ENCODE measurements at places on chromosomes 7 and 10.

DNA sequence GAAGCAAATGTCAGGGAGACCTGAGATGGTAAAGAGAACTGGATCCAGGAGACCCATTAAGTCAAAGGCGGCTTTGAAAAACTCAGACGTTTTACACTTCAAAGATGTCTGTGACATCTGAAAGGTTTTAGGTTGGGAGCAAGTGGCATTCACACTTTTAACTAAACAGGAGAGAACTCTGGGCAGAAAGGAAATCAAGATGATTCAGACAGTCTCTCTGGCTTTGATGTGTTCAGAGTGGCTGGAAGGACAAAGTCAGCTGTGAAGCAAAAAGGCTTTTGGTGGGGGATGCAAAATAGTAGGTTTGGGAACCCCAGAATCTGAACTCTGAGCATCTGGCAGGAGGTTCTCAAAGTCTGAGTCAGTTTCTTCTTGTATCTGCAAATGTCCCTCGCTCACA is 66.6 kb downstream of the PRKCQ start:
- DNase-seq = no peak

GRCh38 chr10:111113238-111113960 is 36.6 kb downstream of the ADRA2A start:
- no peak for DNase-seq

GRCh38 chr7:141874787-141875186 is 33.5 kb upstream of the PRSS37 start:
- no peak for DNase-seq

DNA sequence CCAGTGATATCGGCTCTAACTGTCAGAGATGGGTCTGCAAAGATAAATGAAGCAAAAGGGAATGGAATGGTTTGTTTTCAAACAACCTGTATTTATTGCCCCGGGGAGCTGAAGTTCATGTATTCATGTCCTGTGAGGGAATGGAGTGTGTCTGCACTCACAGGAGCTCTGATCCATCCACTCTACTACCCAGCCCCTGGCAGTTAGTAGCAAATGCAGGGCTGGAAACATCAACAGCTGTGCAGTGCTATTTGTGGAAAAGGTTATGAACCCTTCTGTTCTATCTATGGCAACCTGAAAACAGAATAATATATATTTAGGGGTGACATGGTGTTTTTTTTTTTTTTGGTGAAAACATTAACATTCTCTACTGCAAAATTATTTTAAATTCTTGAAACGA is 9.8 kb downstream of the AGR2 start:
- no peak for DNase-seq

- DNase-seq = no peak
Measured at GRCh38 chr7:102284399-102284798, 2.3 kb upstream of the SH2B2 start.

DNA sequence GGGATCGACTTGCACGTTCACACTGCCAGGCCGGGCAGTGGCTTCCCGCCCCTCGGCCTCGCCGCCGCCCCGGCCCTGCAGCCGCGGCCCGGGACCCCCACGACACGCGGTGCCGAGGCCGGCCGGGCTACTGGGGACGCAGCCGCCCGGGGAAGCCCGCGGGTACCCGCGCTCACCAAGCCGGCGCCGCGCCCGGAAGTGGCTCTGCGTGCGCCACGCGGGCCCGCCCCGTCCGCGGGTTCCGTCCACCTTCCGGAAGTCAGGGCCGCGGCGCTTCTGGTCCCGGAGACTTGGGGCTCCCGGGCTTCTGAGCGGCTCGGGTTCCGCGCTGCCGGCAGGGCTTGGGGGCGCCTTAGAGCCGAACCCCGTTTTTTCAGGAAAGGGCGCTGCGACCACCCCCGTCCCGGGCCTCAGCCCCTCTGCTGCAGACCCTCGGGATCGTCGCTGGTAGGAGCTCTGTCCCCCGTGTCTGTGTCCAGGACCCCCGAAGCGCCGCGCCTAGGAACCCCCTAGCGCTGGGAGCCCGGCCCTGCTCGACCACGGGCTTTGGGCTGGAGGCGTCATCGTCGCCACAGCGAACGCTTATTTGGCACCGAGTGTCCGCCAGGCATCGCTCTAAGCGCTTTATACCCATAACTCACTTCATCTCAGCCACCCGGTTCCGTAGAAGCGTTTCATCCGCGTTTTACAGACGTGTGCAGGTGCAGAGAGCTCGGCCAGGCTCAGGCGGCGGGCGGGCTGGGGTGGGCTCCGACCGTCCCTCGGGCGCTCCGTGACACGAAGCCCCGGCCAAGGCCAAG is at the start of gene PSMG3:
Gene PSMG3 (minus strand): TSS at position 200 of the 800 bp plus-strand sequence. CDS start 693 bp downstream, outside the sequence.
- peak; percentile 76 for DNase-seq

GRCh38 chr7:28276298-28276697 is 95.7 kb upstream of the JAZF1 start:
- DNase-seq = no peak

GRCh38 chr10:36473122-36473521 is 652.3 kb upstream of the ANKRD30A start:
- no peak for DNase-seq

DNA sequence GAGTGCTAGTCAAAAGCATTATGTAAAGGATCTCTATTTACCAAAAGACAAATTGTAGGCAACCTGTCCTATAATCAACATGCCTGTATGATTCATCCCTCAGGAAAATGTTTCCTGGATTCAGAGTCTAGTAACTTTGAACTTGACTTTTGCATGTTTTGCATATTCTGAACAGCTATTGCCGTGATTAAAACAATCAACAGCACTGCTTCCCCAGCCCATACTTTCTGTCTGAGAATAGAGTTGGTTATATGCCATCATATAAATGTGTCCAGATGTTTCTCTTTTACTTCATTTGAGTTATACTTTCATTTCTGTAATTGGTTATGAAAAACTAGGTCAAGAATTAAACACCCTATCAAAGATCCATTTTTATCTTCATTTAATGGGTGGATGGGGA is 83.5 kb downstream of the ZMYND11 start:
- DNase-seq = no peak

GRCh38 chr10:19518632-19519031 is 297.6 kb upstream of the PLXDC2 start:
- no peak for DNase-seq

DNA sequence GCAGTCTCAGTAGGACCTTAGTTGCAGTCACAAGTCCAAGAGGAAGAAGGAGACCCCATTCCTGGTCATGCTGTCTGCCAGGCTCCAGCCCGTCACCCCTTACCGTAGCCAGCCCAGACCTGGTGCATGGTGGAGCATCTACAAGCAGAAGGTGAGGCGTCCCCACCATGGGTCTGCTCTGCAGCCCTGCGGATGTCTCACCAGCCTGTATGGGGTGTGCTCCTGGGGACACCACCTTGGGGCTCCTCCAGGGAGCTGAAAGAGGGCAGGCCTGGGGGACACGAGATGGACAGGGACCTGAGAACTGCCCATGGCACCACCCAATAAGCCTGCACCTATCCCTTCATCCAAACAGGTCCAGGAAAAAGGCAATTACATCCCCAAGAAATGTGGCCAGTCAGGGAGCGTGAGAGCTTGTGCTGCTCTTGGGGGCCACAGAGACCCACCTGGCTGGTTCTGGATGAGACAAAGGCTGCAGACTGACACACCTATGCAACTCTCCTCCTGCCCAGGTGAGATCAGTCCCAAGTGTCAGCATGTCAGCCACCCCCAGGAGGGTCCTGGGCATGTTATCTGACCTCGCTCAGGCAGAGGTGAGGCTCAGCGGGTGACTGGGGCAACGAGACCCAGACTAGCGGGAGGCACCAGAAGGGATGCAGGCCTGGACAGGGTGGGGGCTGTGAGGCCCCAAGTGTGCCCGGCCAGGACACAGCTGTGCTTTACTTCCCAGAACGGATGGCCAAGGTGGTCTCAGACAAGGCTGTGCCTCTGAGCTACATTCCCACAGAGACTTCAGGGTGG is 84.5 kb upstream of the RET start:
- no peak for DNase-seq

DNA sequence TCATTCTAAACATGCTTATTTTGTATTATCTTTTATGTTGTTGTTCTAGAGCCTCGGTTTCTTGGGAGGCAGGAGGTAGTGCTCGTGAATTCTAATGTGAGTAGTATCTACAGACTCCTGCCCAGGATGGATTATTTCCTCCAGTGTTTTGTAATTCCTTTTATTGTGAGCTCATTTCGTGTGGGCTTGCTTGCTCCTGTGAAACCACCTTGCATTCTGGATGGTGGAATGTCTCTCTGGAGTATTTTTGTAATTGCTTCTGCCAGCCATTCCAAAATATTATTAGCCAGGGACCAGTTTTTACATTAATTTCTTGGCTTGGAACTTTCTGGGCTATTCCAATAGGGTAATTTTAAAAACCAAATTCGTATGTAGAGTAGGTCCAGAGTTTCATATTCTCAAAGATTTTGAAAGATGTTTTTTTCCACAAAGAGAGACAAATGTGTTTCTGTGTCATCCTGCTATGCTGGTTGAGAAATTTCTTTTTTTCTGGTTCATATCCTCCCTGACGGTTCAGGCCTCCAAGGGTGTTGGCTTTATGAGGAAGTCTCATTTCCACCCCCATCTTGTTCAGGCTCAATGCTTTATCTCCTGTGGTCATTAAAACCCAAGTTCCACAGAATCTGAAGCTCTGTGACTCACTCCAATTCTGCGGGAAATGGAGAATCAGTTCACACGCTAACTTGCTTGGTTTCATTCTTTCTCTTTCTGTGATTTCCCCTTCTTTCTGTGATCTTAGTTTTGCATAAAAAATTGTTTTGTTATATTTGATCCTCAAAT is 41.7 kb upstream of the CALD1 start:
- DNase-seq = no peak

GRCh38 chr7:157895520-157896375 is 558.9 kb downstream of the DNAJB6 start:
- no peak for DNase-seq

GRCh38 chr10:131946321-131946751 is 35.4 kb downstream of the BNIP3 start:
- no peak for DNase-seq

GRCh38 chr7:33809228-33809627 is 96.1 kb upstream of the BMPER start:
- no peak for DNase-seq

- DNase-seq = no peak
Measured at GRCh38 chr10:52213321-52213752, 100.7 kb upstream of the DKK1 start.

DNA sequence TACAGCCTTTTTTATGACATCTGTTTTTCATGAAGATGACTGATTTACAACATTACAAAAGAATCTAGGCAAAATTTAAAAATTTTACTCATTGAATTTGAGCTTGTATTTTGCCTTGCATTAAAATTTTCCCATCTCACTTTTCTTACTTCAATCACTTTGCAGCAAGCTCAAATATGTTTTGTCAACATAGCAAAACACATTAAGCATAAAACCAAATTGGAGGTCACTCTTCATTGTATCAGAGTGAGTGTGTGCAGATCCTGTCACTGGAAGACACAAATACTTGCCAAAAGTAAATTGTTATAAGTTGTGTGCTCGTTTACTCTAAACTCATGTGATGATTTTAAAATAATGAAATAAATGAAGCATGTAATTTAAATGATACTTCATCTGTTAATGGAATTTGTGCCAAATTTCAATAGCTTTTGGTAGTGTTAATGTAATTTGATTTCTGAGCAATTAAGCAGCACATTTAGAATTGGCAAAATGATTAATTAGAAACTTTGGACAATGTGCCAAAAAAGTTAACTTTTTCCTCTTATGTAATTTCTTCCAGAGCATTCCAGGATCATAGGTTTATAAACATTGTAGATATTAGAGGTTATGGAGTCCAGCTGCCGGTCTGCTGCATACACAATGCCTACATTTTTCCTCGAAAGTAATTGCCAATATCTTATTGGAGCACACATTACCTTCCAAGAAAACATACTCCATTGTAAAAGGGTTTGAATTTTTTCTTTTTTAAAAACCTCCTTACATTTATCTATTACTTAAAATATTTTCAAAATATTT is 1078.2 kb upstream of the LRRTM3 start:
- DNase-seq = no peak

- no peak for DNase-seq
Measured at GRCh38 chr10:123136221-123136805, 543 bp downstream of the HMX3 start.

DNA sequence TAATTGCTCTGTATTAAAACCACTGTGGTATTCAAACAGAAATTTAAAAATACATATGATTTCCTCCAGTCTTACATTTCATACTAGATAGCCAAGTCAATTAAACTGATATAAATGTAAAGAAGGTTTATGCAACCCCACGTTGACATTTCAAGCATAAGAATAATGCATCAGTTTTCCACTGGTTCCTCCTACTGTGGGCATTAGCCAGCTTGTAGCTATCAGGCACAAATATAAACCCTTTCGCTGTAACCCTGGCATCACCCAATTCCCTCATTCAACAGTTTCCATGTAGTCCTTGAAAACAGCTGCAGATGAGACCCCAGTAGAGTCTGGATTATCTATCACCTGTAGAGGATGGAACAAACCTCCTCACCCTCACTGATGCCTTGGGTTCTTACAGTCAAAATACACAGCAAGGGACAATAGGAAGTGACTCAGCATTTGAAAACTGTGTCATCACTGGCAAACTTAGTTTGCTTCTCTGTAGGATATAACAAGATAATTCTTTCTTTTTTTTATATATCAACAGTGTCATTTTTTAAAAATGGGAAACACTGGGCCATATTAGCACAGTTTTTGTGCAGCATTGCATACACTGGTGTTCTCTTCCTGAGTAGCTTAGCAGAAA is 113.0 kb downstream of the PDE1C start:
- DNase-seq = no peak

DNA sequence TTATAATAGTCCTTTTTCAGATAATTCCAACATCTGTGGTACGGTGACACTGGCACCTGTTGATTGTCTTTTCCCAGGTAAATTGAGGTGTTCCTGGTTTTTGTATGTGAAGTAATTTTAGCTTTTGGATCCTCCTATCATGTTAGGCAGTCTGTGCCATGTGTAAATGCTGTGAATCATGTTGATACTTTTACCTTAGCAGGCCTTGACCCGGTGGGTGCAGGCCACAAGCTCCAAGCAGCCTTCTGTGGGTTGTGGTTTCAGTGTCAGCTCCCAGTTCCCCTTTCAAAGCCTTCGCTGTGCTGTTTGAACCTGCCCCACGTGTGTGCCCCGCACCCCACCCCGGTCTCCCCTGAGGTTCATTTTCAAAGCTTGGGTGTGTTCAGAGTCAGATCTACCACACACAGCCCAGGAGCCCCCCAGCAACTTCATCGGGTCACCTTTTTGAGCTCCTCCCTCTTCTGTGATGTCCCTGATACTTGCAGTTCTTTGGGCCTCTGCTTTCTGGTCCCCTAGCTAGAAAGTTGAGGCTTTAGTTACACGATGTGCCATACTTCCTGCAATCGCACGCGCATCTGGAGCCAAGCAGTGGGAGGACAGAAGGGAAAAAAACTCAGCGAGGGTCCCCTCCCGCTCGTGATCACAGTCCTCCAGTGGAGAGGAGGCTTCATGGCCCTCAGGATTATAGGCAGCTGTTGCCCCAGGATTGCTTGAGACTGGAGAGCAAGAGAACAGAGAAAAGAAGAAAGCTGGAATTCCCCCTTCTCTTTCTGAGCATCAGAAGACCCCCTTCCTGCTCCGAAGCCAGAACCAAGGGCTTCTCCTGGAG is 8.7 kb upstream of the BHLHA15 start:
- DNase-seq = no peak

GRCh38 chr10:34722404-34722803 is 92.7 kb downstream of the PARD3 start:
- DNase-seq = no peak

GRCh38 chr7:71800321-71800720 is 611.8 kb downstream of the CALN1 start:
- no peak for DNase-seq
